A549 (cell line): ENCODE measurements at places on chromosomes 6 and 20. TPM values are rescaled to one million over a fixed set of nuclear protein-coding genes. Genes with fewer than 3 reads are reported as not detected.

GRCh38 chr6:24052590-24052961 is 73.4 kb upstream of the NRSN1 start:
- no peak for DNase-seq

DNA sequence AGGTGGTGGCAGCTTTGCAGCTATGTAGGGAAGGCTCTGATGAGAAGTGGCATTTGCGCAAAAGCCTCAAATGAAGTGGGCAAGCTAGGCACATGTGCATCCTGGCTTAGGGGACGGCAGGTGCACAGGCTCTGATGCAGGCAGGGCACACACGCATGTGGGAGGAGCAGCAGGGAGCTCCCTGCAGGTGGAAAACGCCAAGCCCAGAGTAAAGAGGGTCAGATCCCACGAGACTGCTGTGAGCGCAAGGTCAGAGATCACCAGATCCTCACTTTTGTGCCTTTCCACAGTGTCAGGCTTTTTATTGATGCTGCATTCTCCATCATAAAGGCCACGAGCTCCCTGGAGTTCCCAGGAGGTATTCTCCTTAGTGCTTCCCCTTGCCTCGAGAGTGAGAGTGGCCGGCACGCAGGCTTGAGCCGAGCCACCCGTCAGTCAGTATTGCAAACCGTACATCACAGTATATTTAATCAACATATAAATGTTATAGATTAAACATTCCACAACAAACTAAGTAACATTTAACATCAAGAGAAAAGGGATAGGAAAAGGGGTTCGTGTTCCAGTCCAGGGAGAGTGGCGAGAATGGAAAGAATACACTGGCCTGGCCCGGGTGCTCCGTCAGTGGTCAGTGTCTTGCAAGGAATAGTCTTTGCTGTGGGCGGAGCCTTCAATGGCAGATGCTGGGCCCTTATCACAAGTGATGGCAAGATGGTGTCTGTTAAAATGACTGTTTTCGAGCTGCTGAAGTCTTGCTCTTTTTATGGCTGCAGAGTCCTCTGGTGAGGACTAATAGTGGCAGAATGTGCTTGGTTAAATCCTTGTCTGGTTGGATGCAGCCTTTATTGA is 109.4 kb downstream of the SYNDIG1 start:
- DNase-seq = no peak

DNA sequence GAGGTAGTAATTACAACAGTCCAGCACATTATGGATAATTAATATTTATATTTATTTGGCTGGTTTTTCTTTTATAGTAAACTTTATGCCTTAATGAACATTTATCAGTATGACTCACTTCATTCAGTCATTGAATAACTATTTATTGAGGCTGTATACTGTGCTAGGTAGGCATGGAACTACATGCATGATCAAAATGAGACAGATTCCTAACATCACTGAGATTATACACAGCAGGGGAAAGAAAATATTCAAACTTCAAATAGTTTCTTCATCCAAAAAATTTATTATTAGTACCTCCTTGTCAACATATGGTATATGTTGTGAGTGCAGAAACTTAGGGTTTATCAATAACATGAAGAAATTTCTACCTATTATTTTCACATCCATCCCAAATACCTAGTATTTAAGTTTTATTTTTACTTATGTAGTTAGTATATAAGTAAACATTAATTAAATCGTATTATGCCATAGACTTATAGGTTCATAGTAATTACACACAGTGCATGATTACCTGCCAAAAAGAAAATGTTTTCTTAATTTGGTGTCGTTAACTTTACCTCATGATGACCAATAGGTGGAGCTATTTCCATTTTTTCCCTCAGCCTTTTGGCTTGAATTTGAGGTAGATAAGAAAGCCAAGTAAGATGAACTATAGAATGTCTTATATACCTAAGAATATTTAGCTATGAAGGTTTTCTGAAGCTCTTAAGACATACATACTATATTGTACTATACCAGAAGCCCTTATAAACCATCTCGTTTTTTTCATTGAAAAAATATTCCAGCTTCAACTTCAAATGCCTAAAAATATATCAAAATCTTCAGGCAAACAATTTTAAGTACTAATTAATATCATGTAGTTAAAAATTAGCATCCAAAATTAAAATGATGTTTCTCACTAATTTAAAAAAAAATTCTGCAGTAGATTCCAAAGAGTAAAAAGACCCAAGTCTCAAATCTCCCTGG is 12.5 kb upstream of the TMEM30A start:
- DNase-seq = peak; percentile 71

- no peak for DNase-seq
Measured at GRCh38 chr6:105430685-105431084, 27.8 kb upstream of the PREP start.

- DNase-seq = no peak
Measured at GRCh38 chr6:99416226-99416625, 8.9 kb downstream of the PNISR start.

DNA sequence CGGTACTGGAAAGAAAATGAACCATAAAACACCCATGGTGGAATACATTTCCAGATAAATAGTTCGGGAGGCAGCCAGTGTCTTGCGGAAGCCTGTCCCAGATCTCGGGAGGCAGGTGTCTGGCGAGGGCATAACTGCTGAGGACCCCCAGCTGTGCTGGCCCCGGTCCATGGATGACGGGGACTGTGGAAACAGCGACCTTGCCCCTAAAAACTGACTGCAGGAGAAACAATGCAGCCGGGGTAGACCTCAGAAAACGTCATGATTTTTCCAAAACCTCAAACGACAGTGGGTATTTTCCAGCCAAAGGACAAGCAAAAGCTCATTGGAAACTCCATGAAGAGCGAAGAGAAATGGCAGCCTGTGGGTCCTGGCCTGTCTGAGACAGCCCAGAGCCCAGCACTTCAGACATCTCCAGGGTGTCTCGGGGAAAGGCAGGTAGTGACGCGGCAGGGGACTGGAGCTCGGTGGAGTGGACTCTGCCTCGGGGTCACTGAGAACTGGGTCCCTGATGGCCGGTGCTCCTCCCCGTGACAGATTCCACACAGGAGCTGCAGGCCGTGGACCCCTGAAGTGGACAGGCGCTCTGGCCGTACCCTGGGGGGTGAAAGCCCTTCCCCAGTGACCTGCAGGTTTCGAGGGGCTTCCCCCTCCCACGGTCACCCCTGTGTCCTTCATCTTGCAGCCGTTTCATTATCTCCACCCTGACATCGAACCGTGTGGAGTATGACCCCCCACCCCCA is 188.6 kb downstream of the SYNDIG1 start:
- DNase-seq = no peak

The LSM14B gene
- 26.5 to 28.1 TPM (median 27.7 TPM) in 3 replicates for polyA plus RNA-seq

The RPP21 gene
- polyA plus RNA-seq = 54.8 to 59.5 TPM (median 58.4 TPM) in 3 replicates
